Common myeloid progenitor, CD34-positive (primary cell): ENCODE measurements at places on chromosomes 11 and 22.
A peak's percentile ranks its signal among the peaks of the same experiment; 100 is the strongest.

DNA sequence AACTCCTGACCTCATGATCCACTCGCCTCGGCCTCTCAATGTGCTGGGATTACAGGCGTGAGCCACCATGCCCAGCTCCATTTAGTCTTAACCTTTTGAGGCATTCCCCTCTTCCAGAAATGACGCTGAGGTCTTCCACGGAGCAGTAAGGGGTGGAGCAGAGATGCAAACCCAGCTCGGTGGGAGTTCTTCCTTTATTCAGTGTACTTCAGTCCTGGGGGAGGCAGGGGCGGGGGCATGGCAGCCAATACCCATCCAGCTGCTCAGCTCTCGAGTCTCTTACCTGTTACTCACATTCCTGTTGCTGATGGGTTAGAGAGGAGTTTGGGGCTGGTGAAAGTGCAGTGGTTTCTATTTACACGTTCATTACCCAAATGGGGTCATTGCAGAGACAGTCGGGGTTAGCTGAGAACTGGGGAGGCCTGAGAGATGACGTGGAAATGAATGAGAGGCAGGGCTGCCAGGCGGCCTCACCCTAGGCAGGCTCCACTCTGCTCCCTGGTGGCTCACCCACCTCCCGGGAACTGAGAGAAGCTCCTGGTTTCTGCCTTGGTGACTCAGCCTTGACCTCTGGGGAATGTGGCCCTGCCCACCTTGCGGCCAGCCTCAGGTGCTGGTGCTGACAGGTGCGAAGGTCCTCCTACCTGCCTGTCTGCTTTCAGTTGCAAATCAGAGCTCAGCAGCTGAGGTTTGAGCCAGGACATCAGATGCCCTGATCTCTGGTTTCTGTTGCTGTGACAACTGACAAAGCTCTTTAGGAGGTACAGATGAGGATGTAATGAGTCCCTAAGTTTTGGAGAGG is 13.4 kb upstream of the ST14 start:
- H3K36me3 ChIP-seq = peaks cover 24% of the 10 kb centered on the region
- H3K4me3 ChIP-seq = no peak overlapping the region
- H3K4me1 ChIP-seq = peaks cover 19% of the 10 kb centered on the region
- no peak overlapping the region for H3K27ac ChIP-seq

DNA sequence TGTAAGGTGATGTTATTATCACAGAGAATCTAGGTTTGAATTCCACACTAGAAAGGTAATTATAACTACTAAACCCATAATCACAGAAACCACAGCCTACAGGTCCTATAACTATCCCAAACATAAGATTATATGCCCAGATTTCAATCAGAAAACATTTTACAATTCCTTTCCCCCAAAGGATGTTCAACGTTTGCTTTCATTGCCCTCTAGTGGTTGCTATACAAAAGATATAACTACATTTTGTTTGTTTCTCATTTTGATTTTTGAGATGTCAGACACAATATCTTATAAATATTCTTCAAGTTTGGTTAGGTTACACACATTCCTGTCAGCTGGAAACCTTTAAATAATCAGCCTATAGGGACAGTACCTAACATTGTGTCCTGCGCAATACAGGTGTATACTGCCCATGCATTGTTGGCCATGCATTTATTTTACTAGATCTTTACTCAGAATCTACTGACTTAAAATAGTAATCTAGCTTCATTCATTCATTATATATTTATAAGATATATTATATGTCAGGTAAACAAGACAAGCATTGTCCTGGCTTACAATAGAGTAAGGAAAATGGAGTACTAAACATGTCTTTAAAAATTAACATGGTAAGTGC is 530.5 kb upstream of the CCDC90B start:
- H3K4me3 ChIP-seq = no peak overlapping the region
- H3K36me3 ChIP-seq = no peaks in the 10 kb centered on the region
- DNase-seq = peak; percentile 22
- no peaks in the 10 kb centered on the region for H3K4me1 ChIP-seq
- H3K27ac ChIP-seq = no peak overlapping the region

- no peaks in the 10 kb centered on the region for H3K36me3 ChIP-seq
- no peak overlapping the region for H3K4me3 ChIP-seq
- DNase-seq = no peak
- H3K27ac ChIP-seq = no peak overlapping the region
- no peaks in the 10 kb centered on the region for H3K4me1 ChIP-seq
- no peaks in the 10 kb centered on the region for H3K27me3 ChIP-seq
Measured at GRCh38 chr11:77193167-77193566, 65.1 kb downstream of the MYO7A start.

DNA sequence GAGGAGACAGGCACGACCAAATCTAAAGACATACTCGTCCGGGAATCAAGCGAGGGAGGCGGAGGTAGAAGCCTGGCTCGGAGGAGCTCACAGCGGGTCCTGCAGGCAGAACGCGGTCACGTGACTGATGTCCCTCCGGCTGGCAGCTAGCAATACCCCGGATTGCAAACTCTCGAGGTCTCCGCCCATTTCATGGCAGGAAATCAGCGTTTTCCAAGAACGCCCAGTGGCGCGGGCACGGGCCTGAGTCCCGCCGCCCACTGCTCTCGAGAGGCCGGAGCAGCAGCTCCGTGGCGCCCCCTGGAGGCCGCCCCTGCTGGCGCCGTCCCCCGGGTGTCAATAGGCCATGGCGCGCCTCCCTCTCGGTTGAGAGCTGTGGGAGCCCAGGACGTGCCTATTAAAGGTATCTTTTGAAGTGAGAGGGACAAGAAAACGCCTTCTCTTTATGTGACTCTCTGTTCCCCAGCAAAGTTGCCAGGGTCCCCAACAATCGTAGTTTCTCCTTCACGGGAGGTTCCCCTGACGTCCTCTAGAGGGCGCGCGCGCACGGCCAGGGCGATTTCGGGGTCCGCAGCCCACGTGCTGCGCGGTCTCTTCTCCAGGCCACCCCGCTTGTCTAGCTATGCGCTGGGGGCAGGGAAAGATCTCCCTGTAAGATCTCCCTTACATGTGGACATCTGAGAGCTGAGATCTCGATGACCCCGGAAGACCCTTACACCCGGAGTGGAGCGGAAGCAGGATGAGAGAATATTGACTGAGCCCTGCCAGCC is 37.3 kb upstream of the RBFOX2 start:
- peaks cover 11% of the 10 kb centered on the region for H3K4me1 ChIP-seq
- DNase-seq = peak; percentile 71
- peaks cover 5% of the 10 kb centered on the region for H3K27me3 ChIP-seq
- no peak overlapping the region for H3K27ac ChIP-seq

DNA sequence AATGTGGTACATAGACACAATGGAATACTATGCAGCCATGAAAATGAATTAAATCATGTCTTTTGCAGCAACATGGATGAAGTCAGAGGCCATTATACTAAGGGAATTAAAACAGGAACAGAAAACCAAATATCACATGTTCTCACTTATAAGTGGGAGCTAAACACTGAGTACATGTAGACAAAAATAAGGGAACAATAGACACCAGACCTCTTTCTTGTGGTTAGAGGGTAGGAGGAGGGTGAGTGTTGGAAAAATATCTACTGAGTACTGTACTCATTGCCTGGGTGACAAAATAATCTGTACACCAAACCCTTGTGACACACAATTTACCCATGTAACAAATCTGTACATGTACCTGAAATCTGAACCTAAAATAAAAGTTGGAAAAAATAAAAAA is 59.1 kb upstream of the ANO5 start:
- no peak for DNase-seq
- H3K27me3 ChIP-seq = no peaks in the 10 kb centered on the region
- H3K36me3 ChIP-seq = no peaks in the 10 kb centered on the region
- H3K4me1 ChIP-seq = no peaks in the 10 kb centered on the region
- H3K4me3 ChIP-seq = no peak overlapping the region
- no peak overlapping the region for H3K27ac ChIP-seq

DNA sequence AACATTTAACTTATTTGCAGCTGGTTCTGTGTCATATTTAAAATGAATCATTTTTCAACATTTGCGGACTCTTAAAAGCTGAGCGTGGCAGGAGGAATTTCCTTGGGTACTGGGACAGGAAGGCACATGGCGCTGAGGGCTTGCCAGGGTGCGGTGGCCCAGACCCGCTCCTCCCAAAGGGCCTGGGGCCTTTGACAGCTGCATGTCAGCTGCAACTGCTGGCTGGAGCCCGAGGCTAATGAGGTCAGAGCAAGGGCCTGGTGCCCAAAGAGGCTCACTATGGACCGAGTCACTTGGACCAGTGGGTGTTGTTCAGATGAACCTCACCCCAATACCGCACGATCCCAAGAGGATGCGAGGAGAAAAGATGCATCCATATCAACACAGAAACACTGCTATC is 326.9 kb downstream of the CTTN start:
- H3K27me3 ChIP-seq = peaks cover 3% of the 10 kb centered on the region
- H3K27ac ChIP-seq = no peak overlapping the region
- DNase-seq = no peak
- no peaks in the 10 kb centered on the region for H3K4me1 ChIP-seq

- H3K27ac ChIP-seq = no peak overlapping the region
- H3K36me3 ChIP-seq = no peaks in the 10 kb centered on the region
- H3K4me1 ChIP-seq = peaks cover 5% of the 10 kb centered on the region
- no peaks in the 10 kb centered on the region for H3K27me3 ChIP-seq
- no peak overlapping the region for H3K4me3 ChIP-seq
Measured at GRCh38 chr11:10785146-10785474, 23.6 kb downstream of the EIF4G2 start.

- peak overlapping the region; percentile 93 for H3K4me3 ChIP-seq
- H3K27me3 ChIP-seq = no peaks in the 10 kb centered on the region
- DNase-seq = peak; percentile 98
Measured at GRCh38 chr22:37242395-37242918, 1.6 kb downstream of the RAC2 start.

- DNase-seq = no peak
- H3K36me3 ChIP-seq = no peaks in the 10 kb centered on the region
Measured at GRCh38 chr11:130534551-130534950, 86.1 kb downstream of the ADAMTS15 start.

DNA sequence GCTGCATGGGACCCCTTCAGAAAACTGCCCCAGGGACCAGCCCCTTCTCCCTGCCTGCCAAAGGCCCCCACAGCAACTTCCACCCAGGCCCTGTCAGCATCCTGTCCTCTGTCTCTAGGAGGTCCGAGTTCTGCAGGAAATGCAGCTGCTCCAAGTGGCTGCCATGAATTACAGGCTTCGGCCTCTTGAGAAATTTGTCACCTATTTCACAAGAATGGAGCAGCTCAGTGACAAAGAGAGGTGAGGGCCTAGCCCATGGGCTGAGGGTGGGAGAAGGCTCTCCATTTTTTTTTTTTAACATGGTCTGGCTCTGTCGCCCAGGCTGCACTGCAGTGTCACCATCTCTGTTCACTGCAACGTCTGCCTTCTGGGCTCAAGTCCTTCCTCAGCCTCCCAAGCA is 7.3 kb downstream of the RGL4 start:
- peaks cover 41% of the 10 kb centered on the region for H3K4me1 ChIP-seq
- H3K36me3 ChIP-seq = peaks cover 27% of the 10 kb centered on the region
